ENCODE measurements at places on chromosomes 7 and 10.

DNA sequence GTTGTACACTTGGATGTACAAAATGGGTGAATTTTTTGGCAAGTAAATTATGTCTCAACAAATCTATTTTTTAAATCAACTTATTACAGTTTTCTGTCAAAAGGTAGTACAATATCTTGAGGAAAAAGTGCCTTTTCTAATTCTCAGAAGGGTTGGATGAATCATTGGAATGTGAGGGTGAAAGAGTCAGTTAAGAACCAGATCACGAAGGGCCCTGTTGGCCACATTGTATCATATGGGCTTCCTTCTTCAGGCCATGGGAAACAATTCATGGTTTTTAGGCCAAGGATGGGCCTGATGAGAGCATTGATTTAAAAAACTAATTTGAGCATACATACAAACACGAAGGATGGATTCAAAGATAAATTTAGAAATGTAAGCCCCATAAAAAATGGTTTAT, 503.7 kb downstream of the TNS3 start:
- DNase-seq: no peak

DNA sequence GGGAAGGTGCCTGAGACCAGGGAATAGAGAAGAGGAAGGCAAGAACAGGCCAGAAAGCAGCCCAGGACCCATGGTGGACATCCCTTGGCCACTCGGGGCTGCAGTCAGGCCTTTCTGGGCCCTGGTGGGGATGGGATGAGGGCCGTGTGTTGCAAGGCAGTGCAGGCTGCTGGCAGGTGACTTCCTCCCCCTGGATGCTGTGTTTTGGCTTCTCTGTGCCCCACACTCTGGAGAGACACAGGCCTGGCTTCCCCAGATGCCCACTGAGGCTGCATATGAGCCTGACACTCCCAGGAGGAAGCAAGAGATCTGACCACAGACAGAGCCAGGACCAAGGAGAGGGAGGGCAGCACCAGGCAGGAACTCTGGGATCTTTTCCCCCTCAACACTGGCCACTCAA, 39.9 kb downstream of the ANXA8 start:
- no peak for DNase-seq

GRCh38 chr7:105014693-105015389, 836 bp downstream of the KMT2E start:
- peak; percentile 83 for DNase-seq

DNA sequence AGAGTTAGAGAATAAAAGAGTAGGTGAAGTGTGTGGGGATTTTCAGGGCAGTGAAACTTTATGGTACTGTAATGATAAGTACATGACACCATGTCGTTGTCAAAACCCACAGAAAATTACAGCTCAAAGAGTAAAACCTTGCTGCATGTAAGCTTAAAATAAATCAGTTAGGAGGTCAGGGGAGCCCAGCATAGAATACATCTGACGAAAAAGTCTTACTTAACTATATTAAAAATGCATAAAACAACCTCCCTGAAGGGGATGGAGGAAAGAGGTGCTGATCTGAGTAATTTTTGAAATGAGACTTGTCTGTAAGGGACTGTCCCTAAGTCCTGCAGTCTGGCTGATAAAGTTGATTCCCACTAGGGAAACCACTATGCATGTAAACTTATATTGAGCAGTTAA, 49.8 kb upstream of the AKR1E2 start:
- DNase-seq: peak; percentile 42

DNA sequence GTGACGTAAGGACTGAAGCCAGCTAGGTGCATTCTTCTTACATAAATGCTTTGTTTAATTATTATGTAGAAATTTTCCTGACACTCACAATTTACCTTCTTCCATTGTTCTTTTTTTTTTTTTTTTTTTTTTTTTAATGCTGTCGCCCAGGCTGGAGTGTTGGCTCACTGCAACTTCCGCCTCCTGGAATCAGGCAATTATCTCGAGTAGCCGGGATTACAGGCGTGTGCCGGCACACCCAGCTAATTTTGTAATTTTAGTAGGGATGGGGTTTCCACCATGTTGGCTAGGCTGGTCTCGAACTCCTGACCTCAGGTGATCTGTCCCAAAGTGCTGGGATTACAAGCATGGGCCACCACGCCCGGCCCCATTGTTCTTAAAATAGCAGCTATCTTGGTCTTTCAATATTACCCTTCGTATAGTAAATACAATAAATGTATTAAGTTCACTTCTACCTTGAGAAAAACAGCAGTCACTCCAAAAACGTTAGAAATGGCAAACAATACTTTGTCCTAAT, 32.1 kb downstream of the BZW2 start:
- no peak for DNase-seq

- no peak for DNase-seq
These were observed 74.5 kb downstream of the PRPF18 start for GRCh38 chr10:13661256-13661655.

- no peak for DNase-seq
These were observed 69.2 kb downstream of the SDK1 start for GRCh38 chr7:3370068-3370830.

DNA sequence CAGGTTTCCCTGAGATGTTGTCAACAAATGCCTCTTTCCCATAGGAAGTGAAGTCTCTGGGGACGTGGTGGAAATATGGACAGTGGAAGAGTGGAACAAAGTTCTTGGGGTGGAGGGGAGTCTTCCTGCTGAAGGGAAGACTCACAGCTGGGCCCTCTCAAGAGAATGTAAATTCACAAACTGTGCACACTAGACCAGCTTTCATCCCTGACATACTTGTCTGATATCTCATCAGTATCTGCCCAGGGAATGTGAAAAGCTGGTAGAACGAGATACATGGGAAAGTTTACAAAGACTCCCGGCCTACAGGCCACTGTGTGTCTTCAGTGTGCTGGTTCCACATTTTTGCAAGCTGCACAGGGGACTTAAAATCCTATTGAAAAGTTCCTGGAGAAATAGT, 16.7 kb upstream of the CCDC3 start:
- no peak for DNase-seq

GRCh38 chr10:77636967-77637531, 559 bp downstream of the KCNMA1 start:
- DNase-seq: no peak

DNA sequence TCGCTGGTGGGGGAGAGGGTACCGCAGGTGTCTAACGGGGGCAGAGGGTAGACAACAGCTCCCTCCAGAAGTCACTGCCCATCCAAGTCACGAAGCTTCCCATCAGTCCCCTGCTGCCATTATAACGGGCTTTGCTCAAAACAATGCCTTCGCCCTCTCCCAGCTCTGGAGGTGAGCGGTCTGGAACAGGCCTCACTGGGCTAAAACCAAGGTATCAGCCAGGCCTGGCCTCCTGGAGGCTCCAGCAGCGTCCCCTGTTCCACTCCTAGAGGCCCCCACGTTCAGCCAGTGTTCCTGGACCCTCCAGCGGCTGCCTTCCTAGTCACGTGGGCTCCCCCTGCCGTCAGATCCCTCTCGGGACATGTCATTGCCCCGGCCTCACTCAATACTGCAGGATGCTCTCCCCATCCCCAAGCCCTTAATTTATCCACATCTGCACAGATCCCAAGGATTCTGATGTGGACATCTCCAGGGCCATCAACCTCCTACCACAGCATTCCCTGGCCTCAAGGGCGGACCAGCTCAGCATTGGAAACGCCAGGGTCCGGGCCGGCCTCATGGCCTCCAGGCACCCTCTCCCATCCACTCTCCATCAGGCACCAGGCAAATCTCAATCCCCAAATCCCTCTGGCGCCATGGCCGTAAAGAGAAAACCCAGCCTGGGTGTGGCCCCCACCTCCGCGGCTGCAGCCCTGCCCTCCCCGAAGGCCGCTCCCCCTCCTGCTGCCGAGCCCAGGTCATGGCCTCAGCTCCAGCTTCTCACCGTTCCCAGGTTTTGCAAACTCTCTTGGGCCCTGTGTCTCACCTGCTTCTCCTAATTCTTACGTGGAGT, 104.1 kb upstream of the FAM20C start:
- DNase-seq: no peak

DNA sequence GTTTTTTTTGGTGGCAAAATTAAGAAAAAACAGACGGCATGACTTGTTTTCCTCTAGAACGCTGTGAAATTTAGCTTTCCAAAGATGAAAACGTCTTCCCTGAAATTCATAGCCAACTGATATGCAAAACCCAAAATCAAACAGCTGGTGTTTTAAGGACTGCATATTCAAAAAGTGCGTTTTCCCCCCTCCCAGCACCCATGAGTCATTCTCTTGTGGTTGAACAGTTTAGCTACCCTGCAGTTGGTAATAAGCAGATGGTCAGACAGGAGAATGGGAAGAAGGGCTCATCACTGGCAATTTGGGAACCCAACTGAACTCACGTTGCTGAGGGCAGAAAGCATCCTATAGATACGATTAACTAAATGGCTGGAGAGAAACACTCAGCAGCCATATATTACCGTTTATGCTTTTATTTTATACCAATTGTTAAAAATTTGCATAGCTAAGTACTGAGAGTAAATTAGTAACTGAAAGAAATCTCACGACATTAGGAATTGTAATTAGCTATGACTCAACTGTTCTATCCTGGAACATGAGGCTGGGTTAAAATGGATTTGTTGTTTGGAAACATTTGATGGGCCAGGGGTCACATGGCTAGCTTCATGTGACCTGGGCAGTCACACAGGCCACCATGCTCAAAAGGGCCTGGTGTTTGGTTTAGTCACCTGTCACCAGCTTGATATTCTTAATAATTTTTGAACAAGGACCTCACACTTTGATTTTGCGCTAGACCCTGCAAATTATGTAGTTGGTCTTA, 343.1 kb downstream of the PHTF2 start:
- no peak for DNase-seq

DNA sequence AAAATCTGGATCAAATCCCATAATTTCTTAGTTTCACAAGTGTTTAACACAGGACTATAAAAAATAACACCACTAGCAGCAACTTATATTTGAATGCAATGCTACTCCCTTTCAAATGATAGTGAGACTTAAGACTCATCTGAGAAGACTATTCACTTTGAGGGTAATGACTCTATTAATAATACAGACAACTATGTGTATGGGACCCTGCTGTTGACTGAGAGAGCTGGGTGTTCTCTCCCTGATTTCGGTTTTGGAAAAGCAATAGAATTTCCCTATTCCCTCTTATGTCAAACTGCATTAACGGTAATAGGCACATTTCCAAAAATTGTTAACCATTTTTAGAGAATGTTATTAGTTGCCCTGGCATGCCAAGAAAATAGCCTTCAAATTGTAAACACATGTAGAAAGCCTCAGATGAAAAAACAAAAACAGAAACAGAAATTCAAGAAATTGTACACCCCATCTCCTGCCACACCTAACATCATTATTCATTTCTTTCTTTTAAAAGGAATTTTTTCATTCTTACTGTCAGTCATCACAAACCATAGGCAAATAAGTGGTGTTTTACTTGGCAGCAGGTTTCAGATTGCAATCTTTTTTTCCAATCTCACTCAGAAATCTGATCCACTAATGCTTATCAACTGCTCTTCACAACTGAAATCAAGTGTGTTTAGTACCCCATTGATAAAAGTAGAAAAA, 153.7 kb downstream of the TFPI2 start:
- DNase-seq: no peak

DNA sequence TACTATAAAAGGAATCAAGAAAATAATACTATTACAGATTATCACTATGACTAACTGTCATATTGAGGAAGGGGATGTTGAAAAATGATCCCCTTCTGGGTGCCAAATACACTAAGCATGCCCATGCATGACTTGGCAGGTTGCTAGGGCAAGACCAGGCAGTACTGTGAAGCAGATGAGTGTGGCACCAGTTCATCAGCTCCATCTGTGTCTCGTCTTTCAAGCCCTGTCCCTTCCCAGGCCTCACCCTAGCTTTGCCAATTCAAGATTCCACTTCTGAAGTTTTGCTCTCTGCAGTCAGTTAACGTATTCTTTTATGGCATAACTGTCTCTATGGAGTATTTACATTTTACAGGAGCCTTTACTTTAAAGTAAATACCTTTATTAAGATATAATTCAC, 135.6 kb upstream of the HPS1 start:
- DNase-seq: no peak

GRCh38 chr7:83588602-83589240, 60.2 kb downstream of the SEMA3E start:
- no peak for DNase-seq

All from activated CD4-positive, alpha-beta T cell treated with anti-CD3 and anti-CD28 coated beads, Interleukin-2, Interleukin-6, amounts not matched to agents 100 ng/mL and 50 ng/mL, durations not matched to agents 16 hours and 8 hours (primary cell).